Hepatocyte (in vitro differentiated cells): ENCODE measurements at places on chromosomes 7 and 10.

DNA sequence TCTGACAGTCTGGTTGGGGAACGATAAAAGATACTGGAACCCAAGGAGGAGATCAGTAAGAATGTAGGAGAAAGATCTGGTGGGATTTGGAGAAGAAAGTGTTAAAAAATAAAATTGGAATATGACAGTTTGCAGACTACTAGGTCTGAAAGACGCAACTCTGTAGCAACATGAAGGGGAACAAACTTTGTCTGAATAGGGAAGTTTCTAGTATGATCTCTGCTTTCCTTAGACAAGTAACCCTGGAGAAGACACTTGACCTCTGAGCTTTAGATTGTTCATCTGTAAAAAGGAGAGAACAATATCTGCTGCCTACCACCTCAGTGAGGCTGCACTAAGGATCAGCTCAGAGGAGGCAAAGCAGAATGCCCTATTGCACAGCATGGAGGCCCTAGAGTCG lies 3.0 kb upstream of the PRSS1 start:
- no peaks in the 10 kb centered on the region for H3K27me3 ChIP-seq
- no peak overlapping the region for H3K27ac ChIP-seq
- H3K36me3 ChIP-seq = no peaks in the 10 kb centered on the region
- H3K4me3 ChIP-seq = no peak overlapping the region

DNA sequence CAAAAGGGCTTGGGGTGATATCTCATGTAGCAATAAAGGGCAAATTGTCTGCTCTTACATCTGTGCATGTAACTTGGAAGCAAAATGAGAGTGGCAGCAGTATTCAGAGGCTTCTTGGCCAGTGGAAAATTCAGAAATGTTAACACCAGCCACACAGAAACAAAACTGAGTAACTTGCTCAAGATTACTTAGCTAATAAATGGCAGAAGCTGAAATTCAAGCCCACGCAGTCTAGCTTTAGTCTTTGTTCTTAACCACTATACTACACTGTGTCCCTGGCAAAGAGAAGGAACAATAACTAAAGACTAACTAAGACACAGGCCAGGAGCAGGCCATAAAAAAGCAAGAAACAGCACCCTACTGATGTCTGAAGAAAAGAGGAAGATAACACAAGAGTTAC lies 185.9 kb upstream of the ASAH2 start:
- H3K27me3 ChIP-seq = no peaks in the 10 kb centered on the region
- no peaks in the 10 kb centered on the region for H3K4me1 ChIP-seq
- no peak overlapping the region for H3K4me3 ChIP-seq
- no peak overlapping the region for H3K27ac ChIP-seq
- H3K36me3 ChIP-seq = no peaks in the 10 kb centered on the region

DNA sequence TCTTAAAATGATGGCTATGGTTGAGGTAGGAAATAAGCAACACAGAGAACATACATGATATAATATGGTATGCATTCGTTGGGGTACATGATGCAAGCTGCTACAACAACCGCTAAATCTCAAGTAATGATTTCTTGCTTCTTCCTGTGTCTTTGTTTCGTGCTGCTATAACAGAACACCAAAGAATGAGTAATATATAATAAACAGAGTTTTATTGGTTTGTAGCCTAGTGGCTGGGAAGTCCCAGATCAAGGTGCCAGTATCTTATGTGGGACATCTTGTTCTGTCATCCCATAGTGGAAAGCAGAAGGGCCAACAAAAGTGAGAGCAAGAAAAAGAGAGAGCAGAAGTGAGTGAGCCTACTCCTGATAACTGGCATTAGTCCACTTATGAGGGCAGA lies 689.7 kb downstream of the SUGCT start:
- no peaks in the 10 kb centered on the region for H3K27me3 ChIP-seq
- no peaks in the 10 kb centered on the region for H3K36me3 ChIP-seq
- DNase-seq = no peak
- peaks cover 22% of the 10 kb centered on the region for H3K4me1 ChIP-seq

GRCh38 chr7:50988465-50988864 lies 205.8 kb upstream of the GRB10 start:
- H3K36me3 ChIP-seq = no peaks in the 10 kb centered on the region
- no peaks in the 10 kb centered on the region for H3K27me3 ChIP-seq
- no peak overlapping the region for H3K4me3 ChIP-seq
- H3K4me1 ChIP-seq = no peaks in the 10 kb centered on the region
- no peak for DNase-seq

- no peak for DNase-seq
- no peaks in the 10 kb centered on the region for H3K36me3 ChIP-seq
- H3K4me3 ChIP-seq = no peak overlapping the region
- no peaks in the 10 kb centered on the region for H3K4me1 ChIP-seq
- H3K27ac ChIP-seq = no peak overlapping the region
- no peaks in the 10 kb centered on the region for H3K27me3 ChIP-seq
Measured at GRCh38 chr10:35789996-35790395, 147.9 kb upstream of the FZD8 start.

- H3K27ac ChIP-seq = no peak overlapping the region
- H3K4me3 ChIP-seq = no peak overlapping the region
- H3K4me1 ChIP-seq = peaks cover 10% of the 10 kb centered on the region
- no peaks in the 10 kb centered on the region for H3K27me3 ChIP-seq
- no peaks in the 10 kb centered on the region for H3K36me3 ChIP-seq
Measured at GRCh38 chr7:45687185-45687560, 113.0 kb downstream of the ADCY1 start.

DNA sequence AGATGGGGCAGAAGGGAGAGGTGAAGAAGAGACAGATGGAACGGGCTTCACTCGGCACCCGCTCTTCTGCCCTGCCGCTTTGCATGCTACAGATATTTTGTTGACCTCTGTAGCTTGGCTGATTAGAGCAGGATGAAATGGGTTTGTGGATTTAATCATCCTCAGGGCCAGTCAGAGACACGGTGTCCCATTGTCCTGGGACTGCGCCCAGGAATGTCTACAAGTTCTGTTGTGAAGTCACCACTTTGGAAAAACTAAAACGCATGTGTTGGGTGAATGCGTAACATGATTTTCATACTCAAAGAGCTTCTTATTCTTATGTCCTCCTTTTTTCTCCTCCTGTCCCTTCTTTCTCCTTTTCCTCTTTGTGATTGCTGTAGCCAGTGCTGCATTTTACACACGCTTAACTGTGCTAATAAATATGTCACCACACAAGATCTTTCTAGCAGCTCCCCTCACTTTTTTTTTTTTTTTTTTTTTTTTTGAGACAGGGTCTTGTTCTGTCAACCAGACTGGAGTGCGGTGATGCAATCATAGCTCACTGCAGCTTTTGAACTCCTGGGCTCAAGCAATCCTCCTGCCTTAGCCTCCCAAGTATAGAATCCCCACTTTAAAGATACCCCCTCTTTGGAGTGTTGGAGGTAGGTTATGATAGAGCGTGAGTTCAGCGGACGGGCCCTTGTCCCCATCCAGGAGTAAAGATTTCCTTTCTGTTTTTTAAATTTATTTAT lies 3.4 kb downstream of the CPA4 start:
- H3K36me3 ChIP-seq = no peaks in the 10 kb centered on the region
- H3K27me3 ChIP-seq = no peaks in the 10 kb centered on the region
- DNase-seq = no peak
- no peak overlapping the region for H3K27ac ChIP-seq

DNA sequence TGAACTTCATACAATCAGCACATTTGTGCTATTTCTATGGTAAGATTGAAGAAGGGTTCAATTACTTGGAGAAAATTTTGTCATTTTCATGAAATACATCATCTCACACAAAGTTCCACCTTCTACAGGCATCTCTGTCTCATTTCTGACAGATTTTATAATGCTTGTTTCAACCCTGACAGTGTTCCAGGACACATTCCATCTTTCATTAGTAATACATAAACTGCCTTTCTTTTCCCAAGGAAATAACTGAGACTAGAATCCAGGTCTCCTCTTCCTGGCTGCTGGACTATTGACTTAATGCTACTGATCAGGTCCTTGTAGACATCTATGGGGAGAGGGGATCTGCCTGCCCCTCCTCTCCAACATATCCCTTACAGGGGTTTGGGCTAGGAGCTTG lies 70.1 kb upstream of the PLPP4 start:
- no peak overlapping the region for H3K27ac ChIP-seq
- no peaks in the 10 kb centered on the region for H3K36me3 ChIP-seq
- H3K27me3 ChIP-seq = peaks cover 4% of the 10 kb centered on the region
- no peaks in the 10 kb centered on the region for H3K4me1 ChIP-seq
- H3K4me3 ChIP-seq = no peak overlapping the region

- H3K27ac ChIP-seq = no peak overlapping the region
- no peaks in the 10 kb centered on the region for H3K36me3 ChIP-seq
- no peak for DNase-seq
- H3K4me3 ChIP-seq = no peak overlapping the region
- no peaks in the 10 kb centered on the region for H3K27me3 ChIP-seq
Measured at GRCh38 chr7:28981161-28981465, 23.0 kb upstream of the TRIL start.

DNA sequence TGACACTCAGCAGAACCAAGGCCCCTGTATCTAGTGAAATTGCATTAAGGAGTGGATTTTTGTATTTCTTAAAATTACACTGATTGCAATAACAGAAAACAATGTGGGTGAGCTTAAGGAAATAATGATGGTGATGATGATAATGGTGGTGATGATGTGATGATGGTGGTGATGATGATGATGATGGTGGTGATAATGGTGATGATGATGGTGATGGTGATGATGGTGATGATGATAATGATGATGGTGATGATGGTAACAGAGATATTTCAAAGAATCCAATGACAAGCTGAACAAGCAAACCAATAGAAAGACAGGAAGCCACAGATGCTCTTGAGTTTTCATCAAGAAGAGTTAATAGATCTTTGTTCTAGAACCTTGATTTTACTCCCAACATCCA lies 630.7 kb upstream of the AUTS2 start:
- H3K36me3 ChIP-seq = no peaks in the 10 kb centered on the region
- H3K4me1 ChIP-seq = no peaks in the 10 kb centered on the region
- H3K27me3 ChIP-seq = peaks cover 2% of the 10 kb centered on the region

- no peaks in the 10 kb centered on the region for H3K27me3 ChIP-seq
- H3K4me1 ChIP-seq = no peaks in the 10 kb centered on the region
- no peak overlapping the region for H3K4me3 ChIP-seq
- no peak for DNase-seq
- no peaks in the 10 kb centered on the region for H3K36me3 ChIP-seq
- no peak overlapping the region for H3K27ac ChIP-seq
Measured at GRCh38 chr7:43686991-43687390, 42.3 kb downstream of the COA1 start.

- no peaks in the 10 kb centered on the region for H3K4me1 ChIP-seq
- no peaks in the 10 kb centered on the region for H3K36me3 ChIP-seq
- no peak for DNase-seq
- H3K27ac ChIP-seq = no peak overlapping the region
- no peak overlapping the region for H3K4me3 ChIP-seq
Measured at GRCh38 chr10:130300608-130301020, 164.4 kb downstream of the GLRX3 start.

GRCh38 chr10:3366043-3366442 lies 193.5 kb upstream of the PITRM1 start:
- no peak for DNase-seq
- H3K4me1 ChIP-seq = peaks cover 14% of the 10 kb centered on the region
- no peak overlapping the region for H3K4me3 ChIP-seq
- H3K36me3 ChIP-seq = no peaks in the 10 kb centered on the region

GRCh38 chr10:16442914-16443313 lies 6.1 kb downstream of the PTER start:
- H3K27me3 ChIP-seq = no peaks in the 10 kb centered on the region
- H3K4me1 ChIP-seq = peaks cover 13% of the 10 kb centered on the region
- no peaks in the 10 kb centered on the region for H3K36me3 ChIP-seq
- no peak overlapping the region for H3K27ac ChIP-seq
- no peak for DNase-seq

- H3K4me1 ChIP-seq = no peaks in the 10 kb centered on the region
- H3K36me3 ChIP-seq = no peaks in the 10 kb centered on the region
- no peaks in the 10 kb centered on the region for H3K27me3 ChIP-seq
- no peak for DNase-seq
- H3K27ac ChIP-seq = no peak overlapping the region
- no peak overlapping the region for H3K4me3 ChIP-seq
Measured at GRCh38 chr7:91608606-91609005, 271.9 kb downstream of the MTERF1 start.

- H3K4me1 ChIP-seq = no peaks in the 10 kb centered on the region
- no peak overlapping the region for H3K4me3 ChIP-seq
- no peaks in the 10 kb centered on the region for H3K36me3 ChIP-seq
- DNase-seq = no peak
- H3K27me3 ChIP-seq = no peaks in the 10 kb centered on the region
Measured at GRCh38 chr7:75928568-75928914, 13.6 kb downstream of the POR start.

GRCh38 chr7:4602905-4603842 lies 78.9 kb upstream of the FOXK1 start:
- no peak overlapping the region for H3K4me3 ChIP-seq
- no peaks in the 10 kb centered on the region for H3K36me3 ChIP-seq
- H3K27me3 ChIP-seq = no peaks in the 10 kb centered on the region
- H3K4me1 ChIP-seq = no peaks in the 10 kb centered on the region
- H3K27ac ChIP-seq = no peak overlapping the region

DNA sequence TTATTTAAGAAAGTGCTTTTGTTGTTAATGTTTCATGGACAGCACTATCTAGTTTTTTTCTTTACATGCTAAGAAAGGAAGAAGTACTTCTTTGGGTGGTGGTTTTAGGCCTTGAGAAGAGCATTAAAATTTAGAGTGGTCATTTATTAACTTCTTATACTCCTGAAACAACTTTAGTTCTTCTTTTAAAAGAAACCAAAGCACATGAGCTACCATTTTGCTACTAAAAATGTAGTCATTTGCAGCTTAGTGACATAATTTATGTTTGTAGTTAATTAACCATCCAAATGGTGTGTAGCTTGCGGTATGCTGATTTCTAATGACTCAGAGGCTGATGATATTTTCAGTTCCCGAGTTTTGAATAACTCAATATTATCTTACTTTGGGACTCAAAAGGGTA lies 207.5 kb downstream of the BBS9 start:
- no peak overlapping the region for H3K4me3 ChIP-seq
- no peak for DNase-seq
- no peak overlapping the region for H3K27ac ChIP-seq
- H3K36me3 ChIP-seq = no peaks in the 10 kb centered on the region

GRCh38 chr10:124236816-124237215 lies 143.4 kb upstream of the CHST15 start:
- no peaks in the 10 kb centered on the region for H3K4me1 ChIP-seq
- H3K4me3 ChIP-seq = no peak overlapping the region
- no peak overlapping the region for H3K27ac ChIP-seq
- H3K36me3 ChIP-seq = no peaks in the 10 kb centered on the region
- no peaks in the 10 kb centered on the region for H3K27me3 ChIP-seq
- DNase-seq = no peak

DNA sequence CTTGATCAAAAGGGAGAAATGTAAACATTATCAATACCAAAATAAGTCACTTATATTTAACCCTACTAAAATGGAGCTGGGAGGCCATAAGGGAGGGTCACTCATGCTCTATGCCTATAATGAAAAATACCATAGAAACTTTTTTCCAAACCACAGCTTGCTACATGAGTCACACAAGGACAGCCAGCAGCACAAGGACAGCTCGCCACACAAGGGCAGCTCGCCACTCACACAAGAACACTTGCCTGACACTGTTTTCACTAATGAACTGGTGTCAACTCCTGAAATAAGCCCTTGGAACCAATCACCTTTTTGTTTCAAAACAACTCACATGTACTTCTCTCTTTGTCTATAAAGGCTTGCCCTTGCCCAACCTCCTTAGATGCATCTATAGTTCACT lies 43.3 kb downstream of the FRMPD2 start:
- DNase-seq = no peak
- H3K36me3 ChIP-seq = no peaks in the 10 kb centered on the region
- H3K27ac ChIP-seq = no peak overlapping the region
- no peak overlapping the region for H3K4me3 ChIP-seq
- no peaks in the 10 kb centered on the region for H3K4me1 ChIP-seq
